Right cardiac atrium (tissue), 5 donors: ENCODE measurements at places on chromosomes 3 and 15. TPM values are rescaled to one million over a fixed set of nuclear protein-coding genes. Genes with fewer than 3 reads are reported as not detected.
A peak's percentile ranks its signal among the peaks of the same experiment; 100 is the strongest.

C3orf22 gene
- not detected for total RNA-seq

DNA sequence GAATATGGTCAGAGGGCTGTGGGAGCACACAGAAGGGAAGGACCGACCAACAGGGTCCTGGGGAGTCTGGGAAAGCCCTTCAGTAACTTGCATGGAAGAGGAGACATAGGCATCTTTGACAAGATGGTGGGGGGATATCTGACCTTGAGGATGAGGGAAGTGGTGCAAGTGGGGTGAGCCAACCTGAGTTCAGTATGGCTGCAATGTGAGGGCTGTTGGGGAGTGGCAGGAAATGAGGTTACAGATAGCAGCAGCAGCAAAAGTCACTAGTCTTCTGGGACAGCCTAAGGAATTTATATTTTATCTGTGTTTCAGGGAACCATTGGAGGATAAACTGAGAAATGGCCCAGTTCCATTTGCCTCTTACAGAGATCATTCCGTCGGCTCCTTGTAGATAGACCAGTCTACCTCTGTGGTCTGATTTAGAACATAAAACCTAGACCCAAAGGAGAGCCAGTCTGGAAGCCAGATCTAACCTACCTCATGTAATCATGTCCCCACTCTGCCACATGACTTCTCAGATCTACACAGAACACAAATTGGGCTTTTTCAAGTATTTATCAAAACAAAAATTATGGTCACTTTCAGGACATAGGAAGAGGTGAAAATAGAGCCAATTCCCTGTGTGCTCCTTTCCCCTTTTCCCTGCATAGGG, 75.6 kb downstream of the ST6GAL1 start:
- DNase-seq, result no peak

GRCh38 chr3:4218456-4219226, 84.5 kb upstream of the SETMAR start:
- no peak for DNase-seq

- DNase-seq, result peak; percentile 21
These were observed 155.6 kb downstream of the SEMA6D start for GRCh38 chr15:47872869-47873432.

GRCh38 chr3:30826531-30826942, 67.9 kb downstream of the GADL1 start:
- no peak for DNase-seq
